ENCODE measurements at places on chromosomes 1 and 21. TPM values are rescaled to one million over a fixed set of nuclear protein-coding genes. Genes with fewer than 3 reads are reported as not detected.

DNA sequence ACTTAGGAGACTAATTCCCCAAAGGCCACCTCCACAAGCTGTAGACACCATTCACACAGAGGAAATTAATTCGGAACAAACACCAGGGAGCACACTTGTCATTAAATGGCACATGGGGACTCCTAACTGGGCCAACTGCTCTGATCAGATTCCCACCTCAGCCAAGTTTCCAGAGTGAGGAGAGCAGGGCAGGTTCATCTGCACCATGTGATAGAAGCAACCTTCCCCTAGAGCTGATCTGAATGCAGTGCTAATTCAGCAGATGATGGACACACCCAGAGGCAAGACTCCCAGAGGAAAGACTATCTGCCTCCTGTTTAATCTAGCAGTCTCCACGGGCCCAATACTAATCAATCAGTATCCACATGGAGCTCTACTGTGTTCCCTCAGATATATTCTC, 147.0 kb downstream of the VAV3 start:
- no peak overlapping the region for H3K4me3 ChIP-seq
- DNase-seq, result no peak
- no peaks in the 10 kb centered on the region for H3K4me1 ChIP-seq
- no peaks in the 10 kb centered on the region for H3K36me3 ChIP-seq
- H3K27me3 ChIP-seq, result no peaks in the 10 kb centered on the region

DNA sequence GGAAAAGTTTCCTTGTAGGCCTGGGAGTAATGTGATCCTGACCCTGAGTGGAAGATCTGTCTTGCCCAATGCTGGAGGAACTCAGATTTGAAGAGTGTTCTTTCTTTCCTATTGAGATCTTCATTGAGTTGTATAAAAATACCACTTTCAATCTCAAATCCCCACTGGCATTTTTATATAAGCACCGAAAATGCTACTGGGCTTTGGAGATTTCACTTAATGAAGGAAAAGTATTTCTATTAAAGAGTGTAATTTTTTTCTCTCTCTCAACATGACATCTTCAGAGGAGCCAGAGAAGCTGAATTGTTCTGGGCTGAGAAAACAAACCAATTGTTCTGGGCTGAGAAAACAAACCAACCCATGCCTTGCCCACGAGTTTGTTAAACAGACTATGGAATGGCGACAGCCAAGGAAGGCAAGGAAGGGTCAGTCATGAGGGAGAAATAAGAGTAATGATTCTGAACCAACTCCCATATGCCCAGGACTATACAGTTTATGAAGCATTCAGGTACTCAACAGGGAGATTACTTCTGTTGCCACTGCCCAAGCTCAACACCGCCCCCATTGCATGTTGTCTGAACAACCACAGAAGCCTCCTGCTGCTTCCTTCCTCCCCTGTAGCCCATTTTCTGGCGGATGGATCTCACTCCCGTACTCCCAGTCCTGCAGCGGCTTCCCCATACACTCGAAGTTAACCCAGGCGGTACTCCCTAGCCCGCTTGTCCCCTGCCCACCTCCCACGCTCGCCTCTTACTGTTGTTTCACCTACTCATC, 103.2 kb downstream of the BEND5 start:
- no peaks in the 10 kb centered on the region for H3K4me1 ChIP-seq
- no peak for DNase-seq
- no peak overlapping the region for H3K27ac ChIP-seq
- H3K27me3 ChIP-seq, result no peaks in the 10 kb centered on the region

DNA sequence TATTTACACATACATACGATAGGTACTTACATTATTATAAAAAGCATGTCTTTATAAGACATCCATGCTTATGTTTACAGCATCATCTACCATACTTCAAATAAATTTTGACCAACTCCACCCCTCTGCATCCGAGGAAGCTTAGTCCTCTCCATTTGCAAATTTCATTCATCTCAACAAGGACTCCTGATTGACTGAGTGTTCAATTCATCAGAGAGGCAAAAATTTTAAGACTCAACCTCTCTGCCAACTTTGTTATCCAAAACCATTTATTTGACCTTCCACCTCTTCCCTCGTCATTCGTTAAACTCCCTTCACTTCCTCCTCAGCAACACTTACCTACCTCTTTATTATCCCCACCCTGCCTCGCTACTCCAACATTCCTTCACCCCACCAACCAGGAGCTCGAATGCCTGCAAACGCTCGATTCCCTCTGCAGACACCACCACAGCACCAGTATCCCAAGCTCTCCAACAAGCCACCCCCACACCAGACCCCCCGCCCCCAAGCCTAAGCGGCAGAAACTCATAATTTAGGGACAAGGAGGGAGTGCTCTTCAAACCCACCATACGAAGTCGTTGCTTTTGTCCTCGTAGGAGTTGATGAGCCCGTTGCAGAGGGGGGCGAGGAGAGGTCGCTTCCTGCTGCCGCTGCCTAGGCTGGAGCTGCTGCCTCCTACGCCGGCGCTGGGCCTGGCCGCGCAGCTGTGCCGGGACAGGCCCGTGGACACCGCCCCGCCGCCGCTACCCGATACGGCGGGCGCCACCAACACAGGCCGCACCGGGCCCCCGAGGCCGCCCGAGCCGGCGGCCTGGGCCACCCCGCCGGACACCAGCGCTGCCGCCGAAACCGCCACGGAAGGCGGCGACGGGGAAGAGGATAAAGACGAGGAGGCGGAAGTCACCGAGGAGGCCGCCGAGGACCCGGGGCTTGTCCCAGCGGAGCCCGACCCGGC, 803 bp downstream of the COP1 start:
- H3K36me3 ChIP-seq, result no peaks in the 10 kb centered on the region
- peak overlapping the region; percentile 91 for H3K27ac ChIP-seq
- H3K27me3 ChIP-seq, result no peaks in the 10 kb centered on the region
- peak overlapping the region; percentile 71 for H3K4me3 ChIP-seq
- peaks cover 24% of the 10 kb centered on the region for H3K4me1 ChIP-seq

GRCh38 chr1:3403388-3404231, 50.9 kb upstream of the ARHGEF16 start:
- H3K4me1 ChIP-seq, result no peaks in the 10 kb centered on the region
- H3K27ac ChIP-seq, result no peak overlapping the region
- H3K36me3 ChIP-seq, result no peaks in the 10 kb centered on the region
- H3K4me3 ChIP-seq, result no peak overlapping the region

DNA sequence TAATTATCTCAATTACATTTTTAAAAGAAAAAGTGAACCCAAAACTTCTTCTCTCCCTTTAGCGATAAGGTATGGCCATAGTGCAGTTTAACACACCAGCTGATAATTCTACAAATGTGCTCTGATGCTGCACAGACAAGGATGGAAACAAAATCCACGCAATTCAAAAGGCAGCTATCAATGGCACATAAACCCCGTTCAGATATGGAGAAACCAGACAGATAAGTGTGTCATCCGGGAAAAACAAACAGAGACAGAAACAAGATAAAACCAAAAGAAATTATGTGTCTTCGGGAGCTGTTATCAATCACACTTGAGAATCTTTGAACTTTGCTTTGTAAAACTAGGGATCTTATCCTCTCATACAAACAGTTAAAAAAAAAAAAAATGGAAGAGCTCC, 73.6 kb downstream of the SIPA1L2 start:
- H3K36me3 ChIP-seq, result no peaks in the 10 kb centered on the region
- H3K27ac ChIP-seq, result no peak overlapping the region
- no peaks in the 10 kb centered on the region for H3K4me1 ChIP-seq

DNA sequence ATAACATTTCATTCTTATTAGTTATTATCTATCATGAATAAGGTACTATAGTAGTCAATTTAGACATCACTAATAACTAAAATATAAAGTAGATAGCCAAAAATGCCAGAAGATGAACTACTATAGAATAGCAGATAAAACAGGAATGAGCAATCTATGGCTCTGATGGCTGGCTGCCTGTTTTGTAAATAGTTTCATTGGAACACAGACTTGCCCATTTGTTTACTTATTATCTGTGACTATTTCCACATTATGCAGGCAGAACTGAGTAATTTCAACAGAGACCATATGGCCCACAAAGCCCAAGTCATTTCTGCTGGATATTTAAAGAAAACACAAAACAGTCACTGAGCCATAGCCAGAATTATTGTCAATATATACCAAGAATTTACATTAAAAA, 222.1 kb downstream of the COL24A1 start:
- H3K36me3 ChIP-seq, result no peaks in the 10 kb centered on the region
- no peaks in the 10 kb centered on the region for H3K4me1 ChIP-seq
- no peak overlapping the region for H3K4me3 ChIP-seq
- no peaks in the 10 kb centered on the region for H3K27me3 ChIP-seq
- H3K27ac ChIP-seq, result no peak overlapping the region

- no peak overlapping the region for H3K4me3 ChIP-seq
- H3K27me3 ChIP-seq, result no peaks in the 10 kb centered on the region
- no peaks in the 10 kb centered on the region for H3K36me3 ChIP-seq
- peaks cover 4% of the 10 kb centered on the region for H3K4me1 ChIP-seq
- no peak for DNase-seq
Measured at GRCh38 chr1:232599178-232600041, 30.5 kb downstream of the SIPA1L2 start.

Gene FCMR
- total RNA-seq, result 0.92 TPM

Gene WDR64
- total RNA-seq, result not detected

Measured in pancreas (tissue), 10 donors.